Activated naive CD8-positive, alpha-beta T cell treated with anti-CD3 and anti-CD28 coated beads for 36 hours (primary cell): ENCODE measurements at places on chromosomes 1 and 21. TPM values are rescaled to one million over a fixed set of nuclear protein-coding genes. Genes with fewer than 3 reads are reported as not detected.

DNA sequence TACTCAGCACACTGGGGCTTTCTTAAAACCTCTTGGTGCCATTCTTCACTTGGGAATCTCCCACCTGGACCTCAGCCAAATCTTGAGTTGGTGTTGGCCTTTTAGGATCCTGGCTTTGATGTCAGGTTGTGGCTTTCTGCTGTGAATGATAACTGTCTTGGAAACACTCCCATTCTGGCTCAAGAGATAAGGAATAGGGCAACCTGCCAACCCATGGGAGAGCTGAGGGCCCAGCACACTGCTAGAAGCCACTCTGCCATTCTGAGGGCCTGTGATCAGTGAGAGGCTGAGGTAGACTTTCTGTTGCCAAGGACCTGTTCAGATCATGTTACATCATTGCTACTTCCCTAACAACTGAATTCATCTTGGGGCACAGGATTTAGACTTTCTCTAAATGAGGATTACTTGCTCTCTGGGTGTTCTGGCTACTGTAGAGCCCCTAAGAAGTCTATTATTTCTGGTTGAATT, 45.8 kb downstream of the TTC39A start:
- DNase-seq: no peak

DNA sequence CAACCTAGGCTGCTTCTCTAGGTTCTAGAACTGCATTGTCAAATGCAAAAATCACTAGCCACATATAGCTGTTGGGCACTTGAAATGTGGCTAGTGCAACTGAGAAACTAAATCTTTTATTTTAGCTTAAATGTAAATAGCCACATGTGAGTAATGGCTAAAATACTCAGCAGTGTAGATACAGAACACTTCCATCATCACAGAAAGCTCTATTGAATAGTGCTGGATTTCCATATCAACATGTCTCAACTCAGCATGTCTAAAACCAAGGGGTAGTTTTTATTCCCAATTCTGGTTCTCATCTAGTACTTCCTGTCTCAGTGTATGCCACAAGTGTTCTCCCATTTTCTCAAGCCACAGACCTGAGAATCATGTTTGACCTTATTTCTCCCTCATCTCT, 7.5 kb upstream of the TP53BP2 start:
- no peak for DNase-seq

- no peak for DNase-seq
Measured at GRCh38 chr21:36437745-36438128, 42.2 kb downstream of the CLDN14 start.

DNA sequence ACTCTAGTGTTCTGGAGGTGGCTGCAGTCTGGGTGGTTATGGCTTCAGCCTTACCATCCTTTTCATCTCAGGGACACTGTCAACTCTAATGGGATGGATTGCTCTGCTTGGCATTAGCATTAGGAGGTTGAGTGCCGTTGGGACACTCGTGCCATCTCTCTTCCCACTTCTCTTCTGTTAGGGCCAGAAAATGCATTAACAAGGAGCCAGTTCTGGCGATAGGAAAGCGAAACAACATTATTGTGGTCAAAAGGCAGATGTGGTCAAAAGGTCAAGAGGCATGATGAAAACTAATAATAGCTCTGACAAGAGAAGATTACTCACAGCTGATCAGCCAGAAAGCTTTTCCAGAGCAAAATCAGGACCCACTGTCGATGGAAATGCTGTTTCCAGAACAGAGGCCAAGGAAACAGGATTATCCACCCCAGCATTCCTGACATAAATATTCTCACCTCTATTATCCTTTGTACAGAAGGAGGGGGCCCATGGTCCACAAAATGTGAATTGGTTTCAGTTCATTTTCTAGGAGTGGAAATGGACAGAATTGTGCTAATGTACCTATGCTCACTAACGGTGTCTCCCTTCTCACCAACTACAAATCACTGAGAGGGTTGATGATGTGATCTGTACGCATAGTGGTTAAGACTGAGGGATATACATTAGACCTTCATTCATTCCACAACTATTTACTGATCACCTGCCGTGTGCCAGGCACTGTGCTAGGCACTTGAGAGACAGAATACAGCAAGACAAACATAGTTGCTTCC, 72.0 kb downstream of the ST6GALNAC5 start:
- DNase-seq: no peak

The CD101 gene
- 0.12 TPM for total RNA-seq
